Thoracic aorta (tissue), 2 donors: ENCODE measurements at places on chromosomes 2 and 18. TPM values are rescaled to one million over a fixed set of nuclear protein-coding genes. Genes with fewer than 3 reads are reported as not detected.
A peak's percentile ranks its signal among the peaks of the same experiment; 100 is the strongest.

The SPP2 gene
- not detected for total RNA-seq

The GORASP2 gene
- 46.3 TPM for total RNA-seq

The SCG2 gene
- total RNA-seq, result 0.56 TPM

GRCh38 chr2:171793691-171794678 lies 100.1 kb downstream of the SLC25A12 start:
- H3K36me3 ChIP-seq, result no peaks in the 10 kb centered on the region

DNA sequence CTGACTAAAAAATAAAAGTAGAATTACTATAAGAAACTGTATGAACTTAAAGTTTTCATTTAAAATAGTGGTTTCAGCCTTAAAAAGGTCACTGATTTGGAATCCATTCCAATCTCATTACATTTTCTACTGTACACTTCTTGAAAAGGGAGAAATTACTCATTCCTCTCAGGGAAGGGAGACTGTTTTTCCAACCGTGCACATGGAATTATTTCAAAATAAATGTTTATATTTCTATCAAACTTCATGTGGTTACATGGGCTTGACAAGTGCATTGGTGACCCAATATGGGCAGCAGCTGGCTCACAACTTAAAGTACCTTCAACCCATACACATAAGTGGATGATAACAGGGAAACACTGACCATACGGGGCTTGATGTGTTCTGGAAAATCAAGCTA lies 324.5 kb upstream of the THUMPD2 start:
- H3K36me3 ChIP-seq, result no peaks in the 10 kb centered on the region
- DNase-seq, result no peak
- H3K27ac ChIP-seq, result no peak overlapping the region
- no peaks in the 10 kb centered on the region for H3K4me1 ChIP-seq
- H3K4me3 ChIP-seq, result no peak overlapping the region

- H3K36me3 ChIP-seq, result no peaks in the 10 kb centered on the region
- no peak overlapping the region for H3K27ac ChIP-seq
- no peak for DNase-seq
- no peaks in the 10 kb centered on the region for H3K27me3 ChIP-seq
- H3K4me3 ChIP-seq, result no peak overlapping the region
Measured at GRCh38 chr2:70690846-70691245, 77.2 kb downstream of the ADD2 start.

DNA sequence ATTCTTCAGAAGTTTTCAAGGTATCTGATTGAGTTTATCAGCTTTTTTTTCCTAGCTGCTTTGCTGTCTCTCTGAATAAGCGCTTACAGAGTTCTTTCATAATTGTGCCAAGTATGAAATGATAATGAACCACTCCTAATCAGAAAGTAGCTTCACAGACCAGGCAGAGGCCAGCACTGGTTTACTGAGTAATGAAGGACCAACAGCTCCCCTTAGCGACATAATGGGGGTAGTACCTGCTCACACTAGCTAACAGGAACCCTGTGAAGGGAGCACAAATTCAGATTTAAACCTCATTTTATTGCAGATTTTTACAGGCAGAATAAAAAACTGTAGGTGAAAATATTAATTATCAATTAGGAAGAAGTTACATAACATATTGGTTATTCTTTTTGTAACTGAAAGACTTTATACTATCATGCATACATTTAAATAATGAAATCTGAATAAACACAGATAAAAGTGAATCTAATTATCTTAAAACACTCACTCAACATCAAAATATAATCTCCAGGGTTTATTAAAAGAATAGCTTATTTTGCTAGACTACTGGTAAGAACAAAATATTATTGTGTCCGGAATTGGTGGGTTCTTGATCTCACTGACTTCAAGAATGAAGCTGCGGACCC lies 53.7 kb upstream of the LRRC30 start:
- no peak for DNase-seq
- no peak overlapping the region for H3K27ac ChIP-seq
- no peaks in the 10 kb centered on the region for H3K27me3 ChIP-seq
- H3K4me1 ChIP-seq, result no peaks in the 10 kb centered on the region
- H3K36me3 ChIP-seq, result no peaks in the 10 kb centered on the region

DNA sequence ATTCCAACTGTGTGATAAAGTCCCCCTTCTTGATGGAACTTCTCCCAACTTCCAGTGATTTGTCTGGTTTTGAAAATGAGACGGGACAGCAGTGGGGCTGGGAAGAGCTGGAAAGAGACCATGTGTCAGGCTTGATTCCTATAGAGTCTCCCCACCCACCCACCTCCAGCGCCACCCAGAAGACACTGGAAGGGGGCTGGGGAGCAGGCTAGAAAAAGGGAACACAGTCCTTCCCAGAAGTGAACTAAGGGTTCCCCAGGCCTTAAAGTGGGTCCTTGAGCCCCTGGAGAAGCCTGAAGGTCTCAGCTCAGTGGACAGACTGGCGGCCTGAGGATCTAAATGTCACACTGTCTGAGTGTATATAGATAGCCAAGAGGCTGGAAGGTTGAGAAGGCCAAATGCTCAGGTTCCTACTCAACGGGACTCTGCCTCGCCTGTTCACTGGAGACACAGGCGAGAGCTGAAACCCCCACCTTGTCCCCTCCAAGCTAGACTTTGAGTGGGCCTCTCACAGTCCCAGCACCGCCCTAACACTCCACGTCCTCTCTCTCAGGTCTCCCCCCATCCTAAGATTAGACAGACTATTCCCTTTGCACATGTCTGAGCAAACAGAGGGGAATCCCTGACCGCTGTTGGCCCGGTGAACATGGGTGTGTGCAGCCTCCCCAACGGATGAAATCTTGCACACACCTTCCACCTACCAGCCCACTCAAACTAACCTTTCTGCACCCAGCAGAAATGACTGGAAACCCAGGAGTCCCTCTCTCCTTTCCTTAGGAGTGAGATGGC lies 1.6 kb downstream of the PKDCC start:
- no peaks in the 10 kb centered on the region for H3K27me3 ChIP-seq
- DNase-seq, result no peak
- H3K4me1 ChIP-seq, result peaks cover 19% of the 10 kb centered on the region
- H3K4me3 ChIP-seq, result peak overlapping the region; percentile 91

GRCh38 chr2:113707106-113707505 lies 49.3 kb downstream of the SLC35F5 start:
- no peak overlapping the region for H3K4me3 ChIP-seq
- H3K27me3 ChIP-seq, result no peaks in the 10 kb centered on the region
- H3K36me3 ChIP-seq, result no peaks in the 10 kb centered on the region

GRCh38 chr18:3593904-3594759 lies 144.2 kb downstream of the TGIF1 start:
- no peaks in the 10 kb centered on the region for H3K27me3 ChIP-seq
- peak overlapping the region; percentile 95 for H3K27ac ChIP-seq
- peak overlapping the region; percentile 71 for H3K4me3 ChIP-seq
- peaks cover 46% of the 10 kb centered on the region for H3K4me1 ChIP-seq
- peak; percentile 78 for DNase-seq
- no peaks in the 10 kb centered on the region for H3K36me3 ChIP-seq

- no peaks in the 10 kb centered on the region for H3K27me3 ChIP-seq
- H3K4me3 ChIP-seq, result no peak overlapping the region
- H3K27ac ChIP-seq, result peak overlapping the region; percentile 97
- DNase-seq, result no peak
- H3K36me3 ChIP-seq, result no peaks in the 10 kb centered on the region
- peaks cover 76% of the 10 kb centered on the region for H3K4me1 ChIP-seq
Measured at GRCh38 chr2:46308629-46309028, 11.4 kb downstream of the EPAS1 start.

DNA sequence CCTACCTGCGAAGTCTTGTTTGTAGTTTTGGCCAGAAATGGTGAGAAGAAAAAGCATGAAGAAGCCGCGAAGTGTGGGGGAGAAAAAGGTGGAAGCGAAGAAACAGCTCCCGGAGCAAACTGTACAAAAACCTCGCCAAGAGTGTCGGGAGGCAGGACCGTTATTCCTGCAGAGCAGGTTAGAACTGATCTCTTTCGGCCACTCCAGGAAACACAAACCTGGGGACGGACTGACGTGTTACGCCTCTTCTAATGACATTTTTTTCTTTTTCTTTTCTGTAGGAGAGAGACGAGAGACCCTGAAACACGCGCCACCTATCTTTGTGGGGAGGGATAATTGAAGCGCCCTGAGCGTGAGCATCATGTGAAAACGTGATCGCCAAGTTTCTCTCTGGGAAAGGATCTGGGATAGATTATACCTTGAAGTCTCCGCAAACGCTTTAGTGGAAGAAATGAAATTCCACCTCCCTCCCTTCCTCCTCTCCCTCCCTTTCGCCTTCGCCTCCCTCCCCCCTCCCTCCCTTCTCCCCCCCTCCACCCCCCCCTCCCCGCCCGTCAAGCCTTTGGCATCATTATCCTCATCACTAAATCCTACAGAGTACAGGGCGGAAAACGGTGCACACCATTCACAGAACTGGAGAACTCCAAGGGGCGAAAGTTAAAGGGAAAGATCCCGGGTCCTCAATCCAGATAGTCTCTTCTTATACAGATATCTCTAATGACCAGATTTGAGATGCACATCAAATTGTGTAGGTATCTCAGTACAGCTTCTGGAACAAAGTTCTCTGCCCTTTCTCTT lies at the start of gene ZEB2:
ZEB2 (minus strand) TSS at position 186 of the 798 bp plus-strand sequence. CDS start 2,769 bp downstream, outside the sequence.
- no peaks in the 10 kb centered on the region for H3K36me3 ChIP-seq
- peak within 1 kb of the TSS; percentile 93 for H3K4me3 ChIP-seq
- peaks cover 21% of the 10 kb centered on the region for H3K4me1 ChIP-seq
- H3K27ac ChIP-seq, result peak within 1 kb of the TSS; percentile 99

GRCh38 chr2:26723991-26724750 lies 31.6 kb downstream of the KCNK3 start:
- peak overlapping the region; percentile 96 for H3K27ac ChIP-seq
- peak; percentile 58 for DNase-seq
- peaks cover 68% of the 10 kb centered on the region for H3K4me1 ChIP-seq
- no peaks in the 10 kb centered on the region for H3K27me3 ChIP-seq
- H3K36me3 ChIP-seq, result peaks cover 6% of the 10 kb centered on the region

DNA sequence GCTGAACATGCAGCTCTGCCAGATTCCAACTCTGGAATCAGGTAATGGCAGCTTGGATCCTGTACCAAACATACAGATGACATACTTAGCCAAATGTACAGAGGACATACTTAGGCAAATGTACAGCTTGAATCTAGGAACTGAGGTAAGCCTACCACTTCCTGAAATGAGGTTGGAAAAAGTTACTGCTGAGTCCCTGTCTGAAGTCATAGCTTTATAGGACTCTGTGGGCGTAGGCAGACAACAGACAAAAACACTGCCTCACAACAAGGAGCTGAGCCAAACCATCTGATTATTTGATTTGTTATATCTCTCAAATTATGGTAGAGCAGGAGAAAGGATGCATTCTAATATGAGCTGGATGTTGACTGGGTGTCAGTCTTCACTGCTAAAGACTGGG lies 290.2 kb upstream of the TCF4 start:
- no peak overlapping the region for H3K27ac ChIP-seq
- DNase-seq, result no peak
- H3K4me1 ChIP-seq, result peaks cover 4% of the 10 kb centered on the region
- no peaks in the 10 kb centered on the region for H3K36me3 ChIP-seq
- H3K27me3 ChIP-seq, result no peaks in the 10 kb centered on the region

DNA sequence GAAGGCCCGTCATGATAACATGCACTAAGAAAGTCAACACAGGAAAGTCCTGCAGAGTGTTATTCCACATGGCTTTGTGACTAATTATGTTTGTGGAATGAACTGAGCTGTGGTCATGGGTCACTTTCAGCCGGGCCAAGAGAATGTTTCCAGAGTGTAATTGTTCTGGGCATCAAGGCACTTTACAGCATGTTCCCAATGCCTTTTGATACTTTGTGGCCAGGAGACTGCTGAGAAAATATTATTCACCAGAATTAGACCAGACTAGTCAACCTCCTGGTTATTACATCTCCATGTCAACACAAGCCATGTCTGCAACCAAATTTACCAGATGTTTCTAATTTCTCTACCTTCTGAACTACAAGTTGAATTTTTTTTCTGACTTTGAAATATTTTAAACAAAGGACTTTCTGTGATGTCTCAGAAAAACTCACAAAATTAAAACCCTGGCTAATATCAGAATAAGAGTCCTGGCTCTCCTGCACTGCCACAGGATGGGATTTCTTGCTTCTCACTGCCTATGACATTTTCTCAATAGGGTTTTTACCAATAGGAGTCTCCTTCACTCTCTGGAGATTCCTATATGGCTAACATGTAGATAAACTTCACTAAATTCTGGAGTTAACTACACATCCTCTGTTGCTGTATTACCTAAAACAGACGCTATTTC lies 90.6 kb upstream of the WDR75 start:
- peak; percentile 39 for DNase-seq
- H3K27ac ChIP-seq, result peak overlapping the region; percentile 82
- H3K4me3 ChIP-seq, result no peak overlapping the region
- no peaks in the 10 kb centered on the region for H3K36me3 ChIP-seq
- H3K4me1 ChIP-seq, result peaks cover 45% of the 10 kb centered on the region
- no peaks in the 10 kb centered on the region for H3K27me3 ChIP-seq

DNA sequence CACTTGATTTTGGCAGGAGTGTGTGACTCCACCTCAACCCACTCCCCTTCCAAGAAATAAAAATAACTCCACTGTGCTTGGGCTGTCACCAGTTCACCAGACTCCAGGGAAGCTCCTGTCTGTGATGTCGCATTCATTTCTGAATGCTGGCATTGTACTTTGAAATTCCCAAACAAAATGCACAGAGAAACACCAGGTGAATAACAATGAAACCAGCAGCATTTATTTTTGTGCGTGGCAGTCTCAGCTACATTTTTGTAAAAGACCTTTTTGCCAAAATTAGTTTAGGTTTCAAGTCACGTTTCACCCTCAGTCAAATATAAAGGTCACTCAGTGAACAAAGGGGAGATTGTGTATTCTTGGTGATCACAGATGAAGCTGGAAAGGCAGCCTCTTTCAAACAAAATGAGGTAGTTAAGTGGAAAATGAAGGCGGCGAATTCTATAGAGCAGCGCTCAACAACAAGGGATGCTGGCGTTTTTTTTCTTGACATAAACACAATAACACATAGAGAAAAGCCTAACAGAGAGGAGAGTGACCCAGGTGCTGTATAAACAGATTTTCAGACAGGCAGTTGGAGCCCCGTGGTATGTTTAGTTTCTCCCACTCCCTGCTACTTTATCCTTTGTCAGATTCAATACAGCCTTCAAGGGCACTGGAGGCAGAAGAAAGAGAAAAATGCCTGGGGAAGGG lies 210.3 kb upstream of the GCFC2 start:
- no peaks in the 10 kb centered on the region for H3K4me1 ChIP-seq
- H3K36me3 ChIP-seq, result no peaks in the 10 kb centered on the region
- no peak for DNase-seq
- H3K4me3 ChIP-seq, result no peak overlapping the region

DNA sequence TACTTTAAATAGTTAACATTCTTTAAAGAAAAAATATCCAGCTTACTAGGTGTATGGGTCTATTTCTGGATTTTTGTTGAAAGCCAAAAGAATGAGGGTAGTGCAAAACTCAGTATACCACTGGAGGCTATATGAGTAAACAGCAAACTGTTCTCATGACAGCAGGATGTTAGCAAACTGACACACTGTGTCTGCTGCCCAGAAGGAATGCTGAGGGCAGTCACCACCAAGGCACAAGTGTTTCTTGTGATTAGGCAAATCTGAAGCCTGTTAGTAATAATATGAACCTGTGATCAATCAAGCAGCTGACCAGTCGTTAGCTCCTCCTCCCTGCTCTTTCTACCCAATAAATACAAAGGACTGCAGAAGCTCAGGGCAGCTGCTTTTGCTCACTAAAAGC lies 50.5 kb upstream of the SULT1C3 start:
- no peak overlapping the region for H3K4me3 ChIP-seq
- no peak overlapping the region for H3K27ac ChIP-seq
- no peaks in the 10 kb centered on the region for H3K4me1 ChIP-seq
- no peaks in the 10 kb centered on the region for H3K36me3 ChIP-seq
- DNase-seq, result no peak

- no peaks in the 10 kb centered on the region for H3K4me1 ChIP-seq
- H3K27ac ChIP-seq, result no peak overlapping the region
- no peaks in the 10 kb centered on the region for H3K36me3 ChIP-seq
- DNase-seq, result no peak
Measured at GRCh38 chr2:219857751-219858150, 230.3 kb downstream of the SLC4A3 start.

- H3K4me3 ChIP-seq, result no peak overlapping the region
- no peaks in the 10 kb centered on the region for H3K27me3 ChIP-seq
- no peak overlapping the region for H3K27ac ChIP-seq
- peaks cover 11% of the 10 kb centered on the region for H3K4me1 ChIP-seq
Measured at GRCh38 chr2:98769784-98770183, 38.9 kb upstream of the MGAT4A start.
